T-helper 1 cell (primary cell): ENCODE measurements at places on chromosomes 4 and X.

DNA sequence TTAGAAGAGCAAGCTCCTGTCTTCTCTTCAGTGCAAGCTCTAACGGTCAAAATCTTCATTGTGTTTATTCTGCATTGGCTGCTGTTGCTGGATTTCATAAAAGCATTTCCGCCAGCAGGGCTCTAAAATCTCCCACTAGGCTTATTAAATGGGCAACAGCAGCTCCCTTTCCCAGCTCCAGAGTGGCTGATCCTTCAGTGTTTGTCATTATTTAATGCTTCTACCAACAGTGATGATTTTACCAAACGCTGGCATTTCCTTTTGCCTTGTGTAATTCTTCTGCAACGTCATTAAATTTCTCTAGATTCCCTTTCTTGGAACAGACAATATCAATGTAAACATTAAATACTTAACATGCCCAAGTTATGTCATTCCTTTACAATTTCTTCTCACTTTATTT lies 20.1 kb downstream of the SLC7A11 start:
- no peak for DNase-seq

DNA sequence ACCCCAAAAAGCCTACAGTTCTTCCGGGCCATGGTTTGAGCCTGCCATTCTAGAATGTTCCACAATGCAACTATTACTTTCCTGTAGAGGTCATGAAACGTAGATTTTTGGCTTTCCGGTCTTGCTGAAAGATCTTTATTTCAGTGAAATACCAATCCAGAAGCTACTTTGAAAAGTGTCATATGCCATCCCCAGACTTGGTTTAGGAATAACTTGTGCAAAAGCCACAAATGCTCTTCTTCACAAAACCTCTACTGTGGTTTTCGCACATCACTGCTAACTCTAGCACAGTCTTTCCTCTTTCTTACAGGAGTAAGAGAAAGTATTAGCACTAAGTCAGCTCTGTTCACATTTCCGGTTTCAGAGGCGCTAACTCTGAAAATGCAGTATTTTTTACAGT lies 12.7 kb upstream of the CD40LG start:
- DNase-seq: no peak

- DNase-seq: no peak
Observed at GRCh38 chrX:52983321-52984000, 25.1 kb upstream of the FAM156A start.

DNA sequence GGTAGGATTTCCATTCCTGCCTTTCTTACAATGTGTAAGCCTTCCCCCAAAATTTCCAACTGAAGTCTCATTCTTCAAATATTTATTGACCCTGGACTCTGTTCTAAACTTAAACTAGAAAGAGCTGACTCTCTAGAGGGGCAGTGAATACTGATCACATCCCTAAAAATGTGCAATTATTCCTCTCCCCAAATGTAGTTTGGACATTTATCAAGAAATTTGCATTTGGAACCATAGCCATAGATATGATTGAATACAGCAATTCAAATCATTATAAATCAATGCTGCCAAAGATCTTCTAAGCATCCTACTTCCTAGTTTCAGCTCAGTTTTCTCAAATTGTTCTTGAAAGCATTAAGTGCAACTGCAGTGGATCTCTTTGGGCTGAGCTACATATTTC lies 525.7 kb downstream of the RAB28 start:
- DNase-seq: no peak

DNA sequence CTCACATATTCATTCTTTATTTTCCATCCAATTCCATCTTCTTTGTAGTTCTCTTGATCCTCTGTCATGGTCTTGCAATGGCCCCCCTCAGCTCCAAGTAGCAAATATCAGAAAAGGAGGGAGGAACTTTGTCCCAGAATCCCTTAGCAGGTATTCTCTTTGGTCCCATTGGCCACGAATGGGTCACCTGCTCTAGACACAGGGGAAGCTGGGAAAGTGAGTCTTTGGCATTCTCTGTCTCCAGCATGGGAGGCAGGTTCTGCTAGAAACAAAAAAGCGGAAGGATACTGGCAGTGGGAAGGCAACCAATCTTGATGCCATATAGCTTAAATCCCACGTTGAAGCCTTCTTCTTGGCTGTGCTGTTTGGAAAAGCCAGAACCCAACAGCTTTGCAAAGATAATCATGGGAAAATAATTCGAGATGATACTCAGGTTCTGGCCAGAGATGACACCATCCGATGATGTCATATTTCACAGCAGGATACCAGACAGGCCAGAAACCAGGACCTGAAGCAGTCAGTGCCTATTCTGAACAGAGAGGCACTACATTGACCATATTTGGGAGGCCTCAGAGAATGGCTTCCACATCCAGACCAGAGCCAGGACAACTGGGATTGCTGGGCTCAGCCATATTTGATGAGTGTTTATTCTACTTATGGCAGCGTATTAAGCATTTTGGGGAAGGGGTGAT lies 110.4 kb upstream of the ATXN3L start:
- DNase-seq: no peak

DNA sequence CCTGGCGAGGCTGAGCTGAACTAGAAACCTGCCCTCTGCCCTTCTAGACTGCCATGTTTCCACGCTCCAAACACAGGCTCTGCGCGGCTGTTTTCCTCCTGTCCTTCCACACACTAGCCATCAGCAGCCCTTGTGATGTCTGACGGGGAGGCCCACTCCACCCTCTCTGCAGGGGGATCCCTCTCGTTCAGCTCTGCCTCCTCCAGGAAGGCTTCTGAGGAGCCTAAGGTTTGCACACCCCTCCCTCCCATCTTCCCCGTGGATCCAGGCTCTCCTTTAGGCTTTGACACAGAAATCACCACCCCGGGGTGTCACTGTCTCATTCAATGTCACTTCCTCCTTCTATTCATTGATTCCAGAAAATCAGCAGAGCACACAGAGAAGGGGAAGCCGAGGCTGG lies 38.6 kb upstream of the CRMP1 start:
- no peak for DNase-seq

DNA sequence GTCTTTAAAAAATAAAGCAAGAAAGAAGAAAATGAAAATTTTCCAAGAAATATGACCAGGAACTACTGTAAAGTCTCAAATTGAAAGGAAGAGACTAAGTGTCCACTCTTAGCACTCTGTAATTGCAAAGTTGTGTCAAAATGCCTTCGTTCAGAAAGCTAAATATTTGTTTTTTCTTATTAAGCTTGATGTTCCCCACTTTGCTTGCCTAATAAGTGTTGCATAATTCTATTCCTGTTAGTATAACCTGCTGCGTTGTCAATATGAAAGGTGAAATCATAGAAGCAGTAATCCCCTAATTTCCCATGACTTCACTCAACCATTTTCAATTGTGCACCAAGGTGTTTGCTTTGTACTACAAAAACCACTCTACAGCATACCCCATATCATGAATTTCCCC lies 442.9 kb upstream of the CTSO start:
- DNase-seq: no peak

DNA sequence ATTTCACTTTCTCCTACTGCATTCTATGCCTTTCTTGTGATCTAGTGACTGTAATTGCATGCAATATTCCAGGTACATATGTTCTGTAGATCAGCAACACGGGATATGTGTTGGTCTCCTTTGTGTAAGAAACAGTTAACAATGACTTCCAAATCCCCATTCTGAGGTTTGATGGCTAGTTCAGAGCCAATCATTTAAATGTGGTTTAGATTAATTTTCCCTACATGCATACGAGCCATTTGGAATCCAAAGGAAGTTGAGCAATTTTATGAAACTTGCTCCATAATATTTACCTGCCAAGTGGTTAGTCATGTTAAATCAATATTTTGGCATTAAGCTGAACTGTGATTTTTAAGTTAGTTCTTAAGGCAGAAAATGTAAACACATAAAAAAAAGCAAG lies 172.8 kb upstream of the DCAF12L2 start:
- DNase-seq: no peak

- no peak for DNase-seq
Observed at GRCh38 chr4:91228659-91229058, 1075.1 kb upstream of the GRID2 start.

DNA sequence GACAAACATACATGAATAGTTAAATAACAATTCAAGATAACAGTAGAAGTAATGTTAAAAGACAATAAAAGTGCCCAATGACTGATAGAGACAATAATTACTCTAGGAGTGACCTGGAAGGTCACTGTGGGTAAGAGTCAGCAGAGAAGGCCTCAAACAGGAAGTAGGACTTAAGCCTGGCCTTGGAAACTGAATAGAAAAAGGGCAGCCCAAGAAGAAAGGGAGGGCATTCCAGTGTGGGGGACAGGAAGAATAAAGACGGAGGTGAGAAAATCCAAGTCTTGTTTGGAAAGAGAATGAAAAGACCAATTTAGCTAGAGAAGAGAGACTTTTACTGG lies 6.0 kb downstream of the P2RY4 start:
- DNase-seq: no peak

- no peak for DNase-seq
Observed at GRCh38 chrX:72409993-72410392, 104.3 kb upstream of the CITED1 start.

DNA sequence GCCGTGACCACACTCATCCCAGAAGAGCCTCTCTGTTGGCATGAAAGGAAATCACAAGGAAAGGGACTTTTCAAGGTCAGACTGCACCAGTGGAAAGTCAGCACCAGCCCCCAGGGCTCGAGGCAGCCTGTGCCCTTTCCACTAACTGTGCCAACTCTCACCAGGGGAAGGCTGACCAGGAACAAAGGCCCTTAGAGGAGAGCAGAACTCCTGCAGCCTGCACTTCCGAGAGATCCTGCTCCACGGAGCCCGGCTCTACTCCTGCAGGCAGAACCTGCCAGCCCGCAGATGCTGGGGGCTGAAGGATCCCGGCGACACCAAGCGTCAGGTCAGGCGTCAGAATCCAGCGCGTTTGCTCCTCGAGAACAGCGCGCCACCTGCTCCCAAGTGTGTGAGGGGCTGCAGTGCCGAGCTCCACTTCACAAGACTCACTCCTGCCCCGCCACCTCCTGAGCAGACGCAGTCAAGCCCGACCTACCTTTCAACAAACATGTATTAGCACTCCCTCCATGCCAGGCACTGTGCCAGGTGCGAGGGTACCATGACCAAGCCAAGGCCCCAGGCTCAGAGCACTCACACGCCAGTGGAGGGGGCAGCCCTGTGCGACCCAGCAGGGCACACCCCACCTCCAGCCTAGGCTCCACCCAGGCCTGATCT lies 13.6 kb upstream of the HELT start:
- no peak for DNase-seq

- no peak for DNase-seq
Observed at GRCh38 chrX:36581030-36581429, 427.1 kb upstream of the FAM47C start.

GRCh38 chrX:101803451-101803850 lies 128.4 kb downstream of the ZMAT1 start:
- no peak for DNase-seq

DNA sequence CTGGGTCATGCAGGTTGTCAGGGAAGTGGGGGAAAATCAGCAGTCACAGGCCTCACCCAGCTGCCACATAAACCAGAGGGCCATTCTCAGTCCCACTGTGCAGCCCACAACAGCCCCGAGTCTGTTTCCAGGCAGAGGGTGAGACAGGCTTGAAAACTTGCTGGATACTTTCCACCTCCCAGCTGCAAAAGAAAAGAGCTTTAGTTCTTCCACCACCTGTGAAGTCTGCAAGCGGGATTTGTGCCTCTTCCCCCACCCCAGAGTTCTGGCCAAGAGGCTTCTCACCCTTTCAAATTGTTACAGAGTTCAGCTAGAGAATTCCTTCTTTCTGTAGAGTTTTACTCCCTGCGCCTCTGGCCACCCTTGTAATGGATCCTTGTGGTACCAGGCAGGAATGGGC lies 115.5 kb upstream of the ZDHHC15 start:
- DNase-seq: no peak

DNA sequence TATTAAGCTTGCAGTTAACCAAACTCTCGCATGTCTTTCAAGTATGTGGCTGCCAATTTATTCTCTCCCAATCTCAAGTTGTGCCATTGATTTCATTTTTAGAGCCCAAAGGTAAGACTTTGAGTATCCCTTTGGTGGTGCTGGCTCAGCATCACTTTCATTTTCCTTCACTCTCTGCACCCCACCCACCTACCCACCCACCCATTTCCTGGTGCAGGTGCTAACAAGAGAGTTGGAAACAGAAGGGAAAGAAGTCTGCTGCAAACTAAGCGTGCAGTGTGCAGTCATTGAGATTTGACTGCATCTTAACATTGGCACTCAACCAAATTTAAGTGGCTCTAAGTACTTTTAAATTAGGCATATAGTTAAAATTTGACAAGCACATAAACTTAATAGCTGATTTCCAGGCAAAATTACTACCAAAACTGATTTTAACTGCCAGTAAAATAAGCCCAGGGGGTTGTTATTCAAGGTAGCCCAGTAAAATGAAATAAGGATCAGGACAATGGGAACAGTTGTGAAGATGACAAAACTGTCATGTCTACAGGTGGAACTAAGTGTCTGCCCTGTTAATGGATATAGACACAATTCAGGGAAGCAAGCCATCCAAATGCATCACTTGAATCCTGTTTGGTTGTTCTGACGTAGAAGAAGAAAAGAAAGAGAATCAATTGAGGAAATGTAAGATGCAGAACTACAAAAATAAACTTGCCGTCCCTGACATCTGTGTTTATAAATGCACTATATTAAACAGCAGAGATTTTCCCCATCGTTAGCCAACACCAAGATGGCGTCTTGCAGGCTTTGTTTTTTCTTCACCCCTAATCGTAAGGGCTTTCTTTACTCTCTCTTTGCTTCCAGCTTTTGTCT lies 184.2 kb downstream of the KDR start:
- no peak for DNase-seq

GRCh38 chrX:20680998-20681397 lies 414.3 kb upstream of the RPS6KA3 start:
- DNase-seq: no peak

- no peak for DNase-seq
Observed at GRCh38 chr4:27930291-27930690, 1069.7 kb downstream of the STIM2 start.

- no peak for DNase-seq
Observed at GRCh38 chrX:153469811-153470410, 465 bp downstream of the HAUS7 start.

GRCh38 chrX:91079342-91080114 lies 355.1 kb upstream of the PABPC5 start:
- DNase-seq: no peak

DNA sequence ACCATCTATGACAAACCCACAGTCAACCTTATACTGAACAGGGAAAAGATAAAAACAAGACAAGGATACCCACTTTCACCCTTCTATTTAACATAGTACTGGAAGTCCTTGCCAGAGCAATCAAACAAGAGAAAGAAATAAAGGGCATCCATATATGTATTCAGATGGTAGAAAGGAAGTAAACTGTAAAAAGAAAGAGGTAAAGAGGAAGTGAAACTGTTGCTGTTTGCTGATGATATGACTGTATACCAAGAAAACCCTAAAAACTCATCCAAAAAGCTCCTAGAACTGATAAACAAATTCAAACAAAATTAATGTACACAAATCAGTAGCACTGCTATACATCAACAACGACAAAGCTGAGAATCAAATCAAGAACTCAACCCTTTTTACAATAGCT lies 538.7 kb upstream of the PABPC4L start:
- no peak for DNase-seq

GRCh38 chrX:23372220-23372902 lies 37.7 kb downstream of the PTCHD1 start:
- no peak for DNase-seq

GRCh38 chrX:112979879-112980278 lies 139.2 kb upstream of the AMOT start:
- no peak for DNase-seq

GRCh38 chrX:99663136-99663535 lies 746.9 kb downstream of the PCDH19 start:
- DNase-seq: no peak
